ENCODE measurements at places on chromosomes 1 and 21. TPM values are rescaled to one million over a fixed set of nuclear protein-coding genes. Genes with fewer than 3 reads are reported as not detected.

Gene AQP10
- not detected for total RNA-seq

Gene OR2W3
- total RNA-seq, result 3.1 TPM

Gene KPRP
- total RNA-seq, result not detected

Gene SPRR5
- not detected for total RNA-seq

Gene TMEM200B
- 35.0 TPM for total RNA-seq

Gene SPRR2A
- not detected for total RNA-seq

All from subcutaneous adipose tissue (tissue), 4 donors.